ENCODE measurements at places on chromosomes 11 and 22.

DNA sequence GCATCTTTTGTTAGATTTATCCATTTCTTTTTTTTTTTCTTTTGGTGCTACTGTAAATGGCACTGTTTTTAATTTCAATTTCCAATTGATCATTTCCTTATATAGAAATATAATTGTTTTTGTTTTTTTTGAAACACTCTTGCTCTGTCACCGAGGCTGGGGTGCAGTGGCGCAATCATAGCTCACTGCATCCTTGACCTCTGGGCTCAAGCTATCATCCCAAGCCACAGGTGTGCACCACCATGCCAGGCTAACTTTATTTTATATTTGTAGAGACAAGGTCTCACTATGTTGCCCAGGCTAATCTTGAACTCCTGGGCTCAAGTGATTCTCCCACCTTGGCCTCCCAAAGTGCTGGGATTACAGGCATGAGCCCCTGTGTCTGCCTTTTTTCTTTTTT is 16.4 kb downstream of the FRMD8 start:
- no peak for DNase-seq

- DNase-seq = no peak
Measured at GRCh38 chr11:86558207-86558606, 114.2 kb downstream of the ME3 start.

DNA sequence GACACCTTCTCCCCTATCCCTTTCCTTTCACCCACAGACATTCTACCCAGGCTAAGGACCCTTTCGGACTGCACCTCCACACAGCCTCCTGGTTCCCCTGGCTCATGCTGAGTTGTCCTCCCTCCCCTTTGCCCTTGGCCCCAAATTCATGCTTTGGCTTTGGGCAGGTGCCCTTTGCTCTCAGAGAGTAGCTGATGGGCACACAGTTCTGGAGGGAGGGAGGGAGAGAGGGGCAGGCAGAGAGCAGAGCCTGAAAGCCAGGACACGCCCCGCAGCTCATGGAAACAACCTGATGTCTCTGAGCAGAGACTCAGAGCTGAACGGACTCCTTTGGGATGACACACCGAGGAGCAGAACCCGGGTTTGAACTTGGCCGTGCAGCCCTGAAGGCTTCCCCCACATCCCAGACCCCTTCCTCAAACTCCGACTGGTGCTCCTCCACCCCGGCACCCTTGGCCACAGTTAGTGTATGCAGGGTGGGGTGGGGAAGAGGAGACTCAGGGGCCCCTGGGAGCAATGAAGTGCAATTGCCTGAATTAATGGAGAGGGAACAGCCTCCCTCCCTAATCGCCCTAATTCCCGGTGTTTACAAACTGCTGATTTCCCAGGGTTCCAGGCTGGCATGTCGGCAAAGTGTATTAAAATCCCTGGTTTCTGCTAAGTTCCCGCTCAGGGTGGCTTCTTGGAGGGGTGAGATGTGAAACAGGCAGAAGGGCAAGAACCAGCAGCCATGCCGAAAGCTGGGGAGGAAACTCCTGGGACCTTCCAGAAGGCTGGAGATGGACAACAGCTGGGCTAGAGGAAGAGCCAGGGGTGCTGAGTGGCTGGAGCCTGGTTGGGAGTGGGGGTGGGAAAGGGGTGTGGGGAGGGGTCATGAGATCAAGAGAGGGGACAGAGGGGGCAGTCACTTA is 71.2 kb upstream of the SHISAL1 start:
- DNase-seq = no peak

GRCh38 chr11:84497981-84498411 is 1129.1 kb downstream of the DLG2 start:
- DNase-seq = no peak

GRCh38 chr11:11845071-11845470 is 3.3 kb downstream of the USP47 start:
- no peak for DNase-seq

DNA sequence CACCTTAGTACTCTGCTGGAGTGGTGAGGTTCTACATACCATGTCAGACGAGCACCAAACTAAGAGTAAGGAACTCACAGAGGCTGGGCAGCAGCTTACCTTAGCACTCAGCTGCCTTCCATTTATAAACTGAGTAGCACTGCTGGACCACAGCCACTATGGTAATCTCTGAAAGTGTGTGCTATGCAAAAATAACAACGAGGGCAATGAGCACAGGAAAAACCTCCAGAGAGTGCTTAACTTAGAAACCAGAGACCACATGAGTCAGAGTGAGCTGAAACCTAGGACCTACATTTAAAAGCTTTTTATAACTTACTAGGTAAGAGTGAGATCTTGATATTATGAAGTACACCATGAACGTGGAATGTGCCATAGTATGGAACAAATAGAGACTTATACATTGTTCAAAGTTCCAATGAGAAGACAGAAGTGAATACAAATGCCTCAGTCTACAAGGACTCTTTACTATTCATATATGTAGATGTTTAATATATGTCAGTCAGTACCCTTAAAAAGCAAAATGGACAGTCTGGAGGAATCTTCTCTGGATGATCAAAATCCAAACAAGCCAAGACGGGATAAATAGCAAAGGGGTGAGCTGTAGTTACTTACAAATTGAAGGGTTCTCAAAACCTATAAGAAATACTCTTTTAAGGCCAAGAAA is 17.2 kb upstream of the CD59 start:
- DNase-seq = no peak

GRCh38 chr22:45065726-45066125 is 55.9 kb upstream of the PHF21B start:
- DNase-seq = no peak

GRCh38 chr11:70066628-70067027 is 11.5 kb upstream of the ANO1 start:
- DNase-seq = no peak

DNA sequence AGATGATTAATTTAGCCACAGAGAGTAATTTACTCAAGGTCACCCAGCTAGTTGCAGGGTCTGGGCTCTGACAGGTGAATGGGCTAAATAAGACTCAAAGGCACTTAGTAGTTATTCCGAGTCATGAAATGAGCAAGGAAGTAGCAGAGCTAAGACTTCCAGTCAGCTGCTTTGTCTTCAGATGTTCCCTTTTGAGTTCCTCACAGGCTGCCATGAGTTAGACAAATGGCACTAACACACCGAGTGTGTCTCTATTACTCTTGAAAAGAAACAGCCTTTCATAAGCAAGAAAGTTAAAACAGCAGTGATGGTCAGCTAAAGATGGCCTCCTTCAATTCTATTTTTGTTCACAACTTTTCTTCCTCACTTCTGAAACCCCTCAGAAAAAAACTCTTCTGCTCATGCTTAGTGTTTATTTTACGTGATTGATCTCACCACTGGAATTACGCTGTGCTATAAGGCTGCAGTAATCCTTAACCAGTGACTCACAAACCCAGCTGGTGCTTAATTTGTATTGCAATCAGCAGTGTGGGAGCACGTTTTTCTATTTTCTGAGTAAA is 389.1 kb downstream of the AASDHPPT start:
- DNase-seq = no peak

DNA sequence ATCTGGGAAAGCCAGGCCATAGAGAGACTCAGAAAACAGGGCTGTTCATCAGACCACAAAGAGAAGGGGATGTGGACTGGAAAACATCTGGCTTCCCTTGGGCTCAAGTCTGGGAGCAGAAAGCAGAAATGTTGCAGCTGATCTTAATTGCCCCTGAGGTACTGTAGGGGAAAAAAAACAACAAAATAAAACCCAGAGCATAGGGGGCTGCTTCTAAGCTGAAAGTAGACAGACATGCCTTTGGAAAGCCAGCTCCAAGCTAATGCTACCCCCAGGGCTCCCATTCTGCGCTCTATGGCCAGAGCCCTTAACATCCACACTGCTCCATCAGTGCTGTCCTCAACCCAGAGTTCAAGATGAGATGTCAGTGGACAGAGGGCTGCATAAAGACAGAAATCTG is 2.0 kb upstream of the PACSIN3 start:
- DNase-seq = no peak

- DNase-seq = no peak
Measured at GRCh38 chr22:42202048-42202447, 68.4 kb downstream of the TCF20 start.

GRCh38 chr11:117678658-117679406 is 118.2 kb downstream of the DSCAML1 start:
- no peak for DNase-seq

DNA sequence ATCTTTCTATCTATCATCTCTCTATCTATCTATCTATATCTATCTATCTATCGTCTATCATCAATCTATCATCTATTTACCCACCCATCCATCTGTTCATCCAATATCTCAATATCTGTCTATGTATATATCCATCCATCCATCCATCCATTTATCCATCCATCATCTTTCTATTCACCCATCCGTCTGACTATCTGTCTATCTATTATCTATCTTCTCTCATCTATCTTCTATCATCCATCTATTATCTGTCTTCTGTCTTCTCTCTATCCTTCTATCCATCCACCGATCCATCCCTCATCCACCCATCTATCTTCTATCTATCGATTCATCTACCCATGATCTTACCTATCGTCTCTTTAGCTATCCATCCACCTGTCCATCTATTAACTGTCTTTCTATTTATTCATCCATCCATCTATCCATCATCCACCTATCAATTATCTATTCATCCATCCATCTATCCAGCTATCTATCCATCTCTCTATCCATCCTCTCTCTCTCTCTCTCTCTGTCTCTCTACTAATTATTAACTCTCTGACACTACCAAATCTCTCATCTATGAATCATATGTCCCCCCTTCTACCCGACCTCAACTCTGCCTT is 89.1 kb downstream of the DHCR7 start:
- DNase-seq = no peak

GRCh38 chr11:75269367-75269660 is 28.7 kb downstream of the TPBGL start:
- DNase-seq = no peak

- DNase-seq = peak; percentile 82
Measured at GRCh38 chr11:22192642-22193347, at the start of gene ANO5. ANO5 (plus strand) TSS chr11:22193085; CDS start chr11:22193493, 408 bp downstream.

DNA sequence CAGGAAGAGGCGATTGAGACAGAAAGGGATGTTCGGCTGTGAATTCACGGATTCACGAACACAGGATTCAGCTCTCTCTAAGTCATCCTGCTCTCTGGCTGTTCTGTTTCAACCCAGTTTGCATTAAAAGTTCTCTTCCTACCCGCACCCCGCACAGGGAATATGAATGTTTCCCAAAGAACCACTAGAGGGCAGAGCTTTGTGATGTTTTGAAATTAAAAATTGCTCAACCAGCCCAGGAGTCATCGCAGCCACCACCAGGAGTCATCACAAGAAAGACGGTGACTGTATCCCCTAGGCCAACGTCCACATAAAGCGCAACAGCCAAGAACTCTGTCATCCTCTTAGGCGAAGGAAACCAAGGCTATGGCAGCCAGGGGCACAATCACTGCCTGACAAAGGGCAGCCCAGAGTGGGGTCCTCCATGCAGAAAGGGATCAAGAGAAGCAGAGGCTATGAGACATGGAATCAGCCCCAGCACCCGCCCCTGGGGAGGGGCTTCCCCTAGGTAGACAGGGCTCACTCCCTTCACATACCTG is 122.4 kb downstream of the WT1 start:
- no peak for DNase-seq

DNA sequence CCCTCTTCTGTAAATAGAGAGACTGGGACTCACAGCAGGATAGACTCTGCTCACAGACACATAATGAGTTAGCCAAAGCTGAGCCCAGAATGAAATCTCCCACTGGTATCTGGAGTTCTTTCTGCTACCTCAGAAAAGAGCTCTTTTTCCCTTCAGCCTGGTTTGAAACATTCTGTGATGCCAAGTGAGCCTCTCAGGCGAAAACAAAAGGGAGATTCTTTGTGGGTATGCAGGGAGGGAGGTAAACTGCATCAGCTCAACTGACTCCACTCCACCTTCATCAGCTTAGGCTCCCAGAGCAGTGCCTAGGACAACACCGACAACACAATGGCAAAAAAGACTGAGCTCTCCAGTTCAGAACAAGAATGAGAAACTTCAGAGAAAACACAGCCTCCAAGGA is 55.1 kb upstream of the SCUBE2 start:
- DNase-seq = no peak

GRCh38 chr11:77252555-77253270 is 48.8 kb downstream of the GDPD4 start:
- no peak for DNase-seq

GRCh38 chr11:117579161-117579560 is 217.9 kb downstream of the DSCAML1 start:
- no peak for DNase-seq

- no peak for DNase-seq
Measured at GRCh38 chr11:22359295-22359694, 21.1 kb downstream of the SLC17A6 start.

GRCh38 chr22:17749605-17750395 is 24.5 kb downstream of the BID start:
- DNase-seq = no peak

- no peak for DNase-seq
Measured at GRCh38 chr22:29797351-29797750, 30.2 kb downstream of the UQCR10 start.

- DNase-seq = no peak
Measured at GRCh38 chr11:126350836-126351235, 4.7 kb upstream of the ST3GAL4 start.

- no peak for DNase-seq
Measured at GRCh38 chr11:109106151-109106906, 315.7 kb upstream of the C11orf87 start.

- DNase-seq = no peak
Measured at GRCh38 chr11:100329352-100329751, 357.7 kb upstream of the ARHGAP42 start.

DNA sequence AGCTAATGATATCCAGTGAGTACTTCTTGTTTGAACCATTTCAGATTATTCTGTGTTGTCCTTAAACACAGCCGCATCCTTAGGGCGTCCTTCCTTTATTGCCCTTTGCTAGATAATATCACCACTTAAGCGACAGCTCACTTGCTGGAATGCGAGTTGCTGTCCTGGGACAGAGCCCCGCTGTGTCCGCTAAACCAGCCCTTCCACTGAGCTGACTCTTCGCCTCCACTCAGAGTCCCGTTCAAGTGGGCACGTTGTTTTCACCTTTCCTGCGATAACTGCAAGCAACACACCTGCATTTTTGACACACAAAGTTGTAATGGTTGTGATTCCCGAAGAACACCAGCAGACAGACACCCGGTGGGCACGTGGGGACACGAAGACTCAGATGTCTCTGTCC is 140.0 kb downstream of the TBC1D22A start:
- no peak for DNase-seq

DNA sequence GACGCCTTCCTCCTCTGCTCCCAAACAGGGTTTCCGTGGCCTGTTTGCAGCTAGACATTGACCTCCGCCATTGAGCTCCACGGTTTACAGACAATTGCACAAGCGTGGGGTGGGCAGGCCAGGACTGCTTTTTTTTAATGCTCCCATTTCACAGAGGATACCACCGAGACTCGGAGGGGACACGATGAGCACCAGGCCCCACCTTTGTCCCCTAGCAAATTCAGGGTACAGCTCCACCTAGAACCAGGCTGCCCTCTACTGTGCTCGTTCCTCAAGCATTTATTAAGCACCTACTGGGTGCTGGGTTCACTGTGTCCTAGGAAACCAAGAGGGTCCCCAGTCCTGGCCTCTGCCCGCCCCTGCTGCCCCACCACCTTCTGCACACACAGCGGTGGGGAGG is 12.2 kb downstream of the RASD2 start:
- DNase-seq = no peak
